ENCODE measurements at places on chromosomes 4 and X. TPM values are rescaled to one million over a fixed set of nuclear protein-coding genes. Genes with fewer than 3 reads are reported as not detected.

ESX1 gene
- not detected for total RNA-seq

KCND1 gene
- total RNA-seq, result 15.5 TPM

ABLIM2 gene
- 0.27 TPM for total RNA-seq

HTR2C gene
- total RNA-seq, result not detected

SMIM20 gene
- total RNA-seq, result 19.7 TPM

Data from activated naive CD4-positive, alpha-beta T cell treated with anti-CD3 and anti-CD28 coated beads, Interleukin-2, amount 50 U/mL, for 72 hours (primary cell).